ENCODE measurements at places on chromosomes 3 and 15.
A peak's percentile ranks its signal among the peaks of the same experiment; 100 is the strongest.

DNA sequence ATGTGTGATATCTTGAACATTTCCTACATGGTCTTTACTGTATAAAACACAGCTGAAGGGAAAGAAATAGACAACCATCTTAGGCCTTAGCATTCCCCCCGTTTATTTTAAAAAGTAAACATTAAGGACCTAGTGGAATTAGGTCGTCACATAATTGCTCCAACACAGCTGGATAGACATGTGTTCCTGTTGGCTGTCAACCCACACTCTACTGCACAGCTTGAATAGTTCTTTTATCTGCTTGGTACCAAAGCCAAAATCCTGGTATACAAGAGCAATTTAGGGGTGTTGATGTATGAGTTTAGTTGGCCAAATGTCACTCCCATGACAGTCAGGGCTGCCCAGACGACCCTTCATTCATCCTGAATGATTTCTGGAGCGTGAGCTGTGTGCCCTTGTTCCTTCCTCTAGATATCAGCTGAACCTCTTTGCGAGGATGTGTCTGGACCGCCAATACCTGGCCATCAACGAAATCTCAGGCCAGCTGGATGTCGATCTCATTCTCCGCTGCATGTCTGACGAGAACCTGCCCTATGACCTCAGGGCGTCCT is 179.7 kb downstream of the ITPR1 start:
- no peak for DNase-seq

DNA sequence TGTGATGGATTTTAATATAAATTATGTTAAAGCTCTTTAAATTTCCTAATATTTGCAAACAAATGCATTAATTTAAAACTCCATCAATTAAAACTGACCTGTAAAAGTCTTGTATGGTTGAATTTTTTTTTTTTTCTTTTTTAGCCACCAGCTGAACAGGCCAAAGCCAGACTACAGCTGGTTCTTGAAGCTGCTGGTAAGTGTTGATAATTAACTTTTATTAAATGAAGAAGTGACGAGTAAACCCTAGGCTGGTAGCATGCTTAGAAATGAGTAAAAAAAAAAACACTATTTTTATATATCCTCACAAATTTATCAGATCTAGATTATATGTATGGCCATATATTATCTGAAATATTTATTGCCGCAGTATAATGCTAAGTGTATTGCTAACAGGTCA is 216.3 kb upstream of the MLF1 start:
- DNase-seq, result no peak

DNA sequence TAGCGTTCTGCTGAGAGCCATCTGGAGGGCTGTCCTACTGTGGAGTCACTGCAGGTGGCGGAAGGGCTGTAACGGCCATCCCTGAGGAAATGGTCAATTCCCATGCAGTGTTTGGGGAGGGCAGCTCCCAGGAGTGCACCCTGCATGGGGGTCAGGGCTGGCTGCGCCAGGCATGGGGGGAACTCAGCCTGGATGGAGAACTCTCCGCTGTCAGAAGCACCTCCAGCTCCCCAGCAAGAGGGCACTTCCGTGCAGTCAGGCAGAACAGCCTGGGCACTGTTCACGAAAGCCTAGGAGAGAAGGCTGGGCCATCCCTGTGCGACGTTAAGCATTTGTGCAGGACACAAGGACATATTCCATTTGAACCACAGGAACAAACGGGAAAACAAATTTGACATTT is 105.2 kb downstream of the LRIG1 start:
- DNase-seq, result no peak

- no peak for DNase-seq
Measured at GRCh38 chr3:51382076-51382745, 2.9 kb upstream of the MANF start.

DNA sequence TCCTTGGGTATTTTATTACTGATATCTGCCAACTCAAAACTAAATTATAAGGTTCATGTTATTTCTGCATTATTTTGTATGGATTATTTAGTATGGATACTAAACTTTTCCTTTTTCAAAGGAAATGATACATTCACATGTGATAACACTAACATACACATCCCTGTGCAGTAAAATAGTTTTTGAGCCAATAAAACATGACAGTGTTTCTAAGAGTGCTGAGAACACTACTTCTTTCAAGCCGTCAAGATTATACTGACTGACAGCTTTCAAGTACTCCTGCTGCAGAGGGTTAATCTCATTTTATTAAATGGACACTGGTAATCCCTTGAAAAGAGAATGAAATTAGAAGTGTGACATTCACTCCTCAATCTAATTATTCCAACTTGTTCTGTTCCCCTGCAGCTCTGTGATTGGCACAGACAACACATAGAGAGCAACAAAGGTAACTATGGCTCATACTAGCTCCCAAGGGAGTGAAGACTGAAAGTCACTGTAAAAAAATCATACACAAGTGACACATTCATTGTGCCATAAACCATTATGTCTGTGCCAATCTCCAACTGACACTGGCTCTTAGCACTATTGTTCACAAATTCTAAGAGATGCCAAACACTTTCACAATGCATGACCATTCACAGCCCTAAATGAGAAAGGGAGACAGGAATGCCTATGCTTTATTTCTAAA is 468.6 kb downstream of the SHQ1 start:
- DNase-seq, result no peak

DNA sequence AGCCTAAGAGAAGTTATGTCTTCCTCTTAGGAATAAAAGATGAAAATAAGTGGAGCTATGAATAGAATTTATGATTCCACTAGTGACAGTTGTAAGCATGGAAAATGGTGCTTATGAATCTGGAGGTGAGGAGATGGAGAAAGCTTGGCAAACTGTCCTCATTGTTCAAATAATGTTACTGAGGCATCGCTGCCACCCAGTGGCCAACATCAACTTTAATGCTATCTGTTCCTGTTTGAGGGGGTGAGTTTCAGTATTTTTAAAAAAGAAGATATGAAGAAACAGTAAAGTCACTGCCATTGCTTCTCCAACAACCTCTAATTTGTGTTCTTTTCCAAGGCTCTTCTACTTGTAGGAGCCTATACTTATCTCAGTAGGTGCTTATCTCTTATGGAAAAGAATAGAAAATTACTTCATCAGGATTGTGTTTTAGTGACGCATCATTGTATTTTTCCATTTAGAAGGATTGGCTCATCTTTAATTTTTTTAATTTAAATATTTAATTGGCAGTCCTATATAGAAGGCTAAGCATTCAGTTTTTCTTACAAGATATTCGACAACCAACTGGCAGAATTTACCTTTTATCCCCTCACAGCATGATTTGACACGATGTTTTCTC is 260.4 kb upstream of the P2RY1 start:
- DNase-seq, result peak; percentile 64

GRCh38 chr15:92195241-92195640 is 198.4 kb upstream of the ST8SIA2 start:
- no peak for DNase-seq

Measured in AG08395 (cell line).